Hippocampal formation (tissue), 2 donors: ENCODE measurements at places on chromosomes 4 and X.

DNA sequence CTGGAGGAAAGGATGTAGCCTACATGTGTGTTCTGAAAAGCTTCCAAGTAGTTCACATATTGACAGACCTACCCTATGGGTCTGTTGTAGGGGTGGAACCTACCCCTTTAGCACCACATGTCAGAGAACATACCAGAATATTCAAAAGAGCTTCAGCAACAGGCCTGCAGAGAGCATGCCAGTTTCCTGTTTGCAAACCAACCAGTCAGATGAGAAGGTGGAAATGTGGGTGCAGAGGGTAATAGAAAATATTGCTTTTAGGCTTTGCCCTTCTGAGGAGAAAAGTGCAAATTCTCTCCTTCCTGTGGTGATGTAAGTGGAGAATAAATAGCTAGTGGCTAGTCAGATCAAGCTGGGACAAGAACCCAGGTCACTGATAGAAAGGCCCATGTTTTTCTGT is 16.4 kb downstream of the INTS6L start:
- DNase-seq, result no peak

GRCh38 chrX:15221321-15221720 is 48.6 kb downstream of the ASB9 start:
- no peak for DNase-seq

GRCh38 chr4:168731706-168732414 is 235.0 kb downstream of the PALLD start:
- DNase-seq, result no peak

- no peak for DNase-seq
Measured at GRCh38 chrX:131977619-131978018, 45.5 kb upstream of the STK26 start.

- DNase-seq, result no peak
Measured at GRCh38 chr4:38565271-38566199, 98.5 kb upstream of the KLF3 start.

- peak; percentile 23 for DNase-seq
Measured at GRCh38 chrX:152926279-152926678, 28.4 kb downstream of the ZNF185 start.

- DNase-seq, result no peak
Measured at GRCh38 chrX:155127465-155127864, 56.2 kb downstream of the BRCC3 start.

DNA sequence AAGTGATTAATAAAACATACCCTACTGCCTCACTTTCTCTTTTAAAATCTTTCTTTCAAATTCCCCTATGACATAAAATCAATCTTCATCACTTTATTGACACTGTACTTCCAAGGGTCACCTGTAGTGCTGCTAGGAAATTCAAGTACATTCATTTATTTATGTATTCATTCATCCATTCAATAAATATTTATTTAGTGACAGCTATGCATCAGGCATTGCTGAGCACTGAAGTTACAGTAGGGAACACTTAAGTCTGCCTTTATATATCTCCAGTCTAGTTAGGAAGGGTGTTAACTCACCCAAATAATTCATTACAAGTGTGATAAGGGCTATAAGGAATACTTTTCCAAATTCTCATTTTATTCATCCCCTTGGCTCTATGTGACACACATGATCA is 2.3 kb downstream of the SYTL5 start:
- no peak for DNase-seq

- no peak for DNase-seq
Measured at GRCh38 chr4:128060121-128060698, 902 bp upstream of the LARP1B start.
